Islet precursor cell (in vitro differentiated cells): ENCODE measurements at places on chromosomes 3 and 15.

GRCh38 chr3:53501178-53501577, 6.8 kb downstream of the CACNA1D start:
- peak; percentile 14 for DNase-seq

- DNase-seq, result peak; percentile 69
These were observed 160.0 kb downstream of the IL5RA start for GRCh38 chr3:2950159-2950558.

DNA sequence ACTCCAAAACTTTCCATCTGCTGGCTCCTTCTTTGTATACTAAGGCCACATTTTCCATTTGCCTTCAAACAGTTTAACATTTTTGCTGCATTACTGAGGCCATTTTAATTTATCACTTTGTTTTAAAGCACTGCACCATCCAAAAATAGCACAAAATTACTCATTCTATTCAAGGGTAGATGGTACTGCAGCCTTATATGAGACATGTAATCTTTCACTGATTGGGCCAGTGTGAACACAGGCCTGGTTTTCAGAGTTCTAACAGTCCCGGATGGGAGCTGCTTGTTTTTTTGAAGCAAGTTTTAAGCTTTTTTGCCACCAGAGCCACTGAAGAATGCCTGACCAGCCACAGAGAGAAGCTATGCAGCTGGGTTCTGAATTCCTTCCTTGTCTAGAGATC, 172.3 kb upstream of the TSC22D2 start:
- DNase-seq, result peak; percentile 64

- no peak for DNase-seq
These were observed 47.9 kb upstream of the OSBPL11 start for GRCh38 chr3:125643172-125643571.

GRCh38 chr3:195697582-195698324, 23.0 kb upstream of the MUC20 start:
- DNase-seq, result peak; percentile 67

GRCh38 chr3:23041918-23042696, 161.0 kb upstream of the UBE2E2 start:
- no peak for DNase-seq

- DNase-seq, result peak; percentile 81
These were observed 10.7 kb downstream of the GCNT3 start for GRCh38 chr15:59622289-59622688.

GRCh38 chr15:66461917-66462316, 35.6 kb downstream of the SNAPC5 start:
- DNase-seq, result no peak

DNA sequence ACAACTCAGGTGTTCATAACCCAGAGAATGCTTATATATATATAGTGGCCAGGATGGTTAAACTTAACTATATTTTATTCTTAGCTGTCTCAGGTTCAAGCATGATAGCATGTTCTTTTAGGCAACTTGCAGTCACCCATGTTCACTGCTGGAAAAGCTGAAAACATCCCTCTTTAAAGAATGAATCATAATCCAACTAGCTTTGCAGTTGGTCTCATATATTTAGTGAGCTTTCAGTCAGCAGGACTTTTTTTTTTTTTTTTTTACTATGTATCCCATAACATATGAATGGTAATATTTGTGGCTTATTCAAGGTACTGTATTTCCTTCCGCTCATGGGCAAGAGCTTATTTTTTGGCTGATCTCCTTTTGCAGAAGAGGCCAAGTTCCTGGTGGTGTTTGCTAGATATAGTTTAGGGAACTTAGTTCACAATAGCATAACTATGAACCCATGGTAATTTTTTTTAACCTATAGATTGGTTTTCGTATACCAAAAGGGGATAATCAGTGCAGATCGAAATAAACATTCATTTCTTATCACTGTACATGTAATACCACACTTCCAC, 77.6 kb downstream of the CMSS1 start:
- DNase-seq, result no peak

DNA sequence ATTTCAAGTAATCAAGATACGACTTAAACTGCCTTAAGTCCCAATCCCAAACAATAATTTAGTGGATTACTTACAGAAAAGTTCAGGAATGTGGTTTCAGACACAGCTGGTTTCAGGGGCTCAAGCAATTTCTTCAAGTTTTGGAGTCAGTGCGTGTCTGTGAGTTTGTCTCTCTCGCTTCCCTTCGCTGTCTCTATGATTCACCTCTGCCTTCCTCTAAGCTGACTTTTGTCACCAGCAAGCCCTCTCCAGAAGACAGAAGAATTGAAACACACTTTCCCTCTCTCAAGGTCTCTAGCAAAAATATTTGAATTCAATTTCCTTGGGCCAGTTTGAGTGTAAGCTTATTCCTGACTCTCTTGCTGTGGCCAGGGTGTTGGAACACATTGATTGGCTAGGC, 392.4 kb downstream of the EDEM1 start:
- DNase-seq, result no peak

DNA sequence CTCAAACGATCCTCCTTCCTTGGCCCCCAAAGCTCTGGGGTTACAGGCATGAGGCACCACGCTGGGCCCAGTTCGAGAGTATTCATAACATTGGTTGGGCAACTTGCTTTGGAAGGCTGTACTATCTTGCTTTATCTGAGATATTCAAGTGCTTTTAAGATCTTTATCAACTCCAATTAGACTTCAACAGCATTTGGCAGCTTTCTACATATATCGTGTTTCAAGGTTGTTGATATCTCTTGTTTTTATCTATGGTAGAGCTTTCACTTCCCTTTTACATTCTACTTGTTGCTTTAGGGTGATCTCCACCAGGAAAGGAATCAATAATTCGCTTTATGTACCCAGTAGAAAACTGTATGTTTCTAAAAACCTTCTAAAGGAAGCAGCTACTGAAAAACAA, 395.3 kb downstream of the IL5RA start:
- DNase-seq, result no peak

GRCh38 chr3:55203546-55203945, 275.7 kb upstream of the LRTM1 start:
- DNase-seq, result no peak
